Hematopoietic multipotent progenitor cell (in vitro differentiated cells): ENCODE measurements at places on chromosomes 3 and 15.
A peak's percentile ranks its signal among the peaks of the same experiment; 100 is the strongest.

GRCh38 chr15:28963711-28964081 is 77.9 kb downstream of the APBA2 start:
- DNase-seq = no peak

DNA sequence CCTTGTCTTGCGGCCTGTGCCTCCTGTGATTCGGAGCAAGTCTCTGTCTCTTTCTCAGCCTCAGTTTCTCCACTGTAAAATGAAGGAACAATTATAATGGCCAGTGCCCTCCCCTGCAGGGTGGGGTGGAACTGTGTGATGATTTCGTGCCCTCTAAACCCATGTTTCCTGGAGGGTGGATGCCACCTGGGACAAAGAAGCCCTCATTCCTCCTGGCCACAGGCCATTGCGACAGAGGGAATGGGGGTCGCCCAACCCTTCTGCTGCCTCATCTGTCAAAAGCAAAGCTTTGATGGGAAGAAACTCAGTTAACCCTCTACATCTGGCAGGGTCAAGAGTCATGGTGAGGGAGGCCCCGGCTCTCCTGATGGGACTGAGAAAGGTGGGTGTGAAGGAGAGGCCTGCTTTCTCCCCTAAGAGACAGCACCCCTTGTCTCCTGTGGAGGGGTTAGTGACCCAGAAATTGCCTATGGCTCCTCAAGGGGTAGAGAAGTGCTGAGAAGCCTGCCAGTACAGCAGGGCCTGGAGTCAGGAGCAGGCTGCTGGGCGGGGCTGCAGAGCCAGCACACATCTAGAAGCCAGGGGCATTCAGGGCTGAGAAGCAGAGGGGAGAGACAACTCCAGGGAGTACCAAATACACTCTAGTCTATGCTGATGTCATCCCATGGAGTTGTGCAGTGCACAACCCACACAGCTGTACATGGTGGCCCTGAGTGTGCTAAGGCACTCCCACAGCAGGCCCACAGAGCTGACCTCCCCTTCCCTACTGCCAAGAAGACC is 61.0 kb downstream of the PLXNA1 start:
- no peak for DNase-seq

- DNase-seq = no peak
Observed at GRCh38 chr3:79052054-79052681, 715.6 kb downstream of the ROBO1 start.

DNA sequence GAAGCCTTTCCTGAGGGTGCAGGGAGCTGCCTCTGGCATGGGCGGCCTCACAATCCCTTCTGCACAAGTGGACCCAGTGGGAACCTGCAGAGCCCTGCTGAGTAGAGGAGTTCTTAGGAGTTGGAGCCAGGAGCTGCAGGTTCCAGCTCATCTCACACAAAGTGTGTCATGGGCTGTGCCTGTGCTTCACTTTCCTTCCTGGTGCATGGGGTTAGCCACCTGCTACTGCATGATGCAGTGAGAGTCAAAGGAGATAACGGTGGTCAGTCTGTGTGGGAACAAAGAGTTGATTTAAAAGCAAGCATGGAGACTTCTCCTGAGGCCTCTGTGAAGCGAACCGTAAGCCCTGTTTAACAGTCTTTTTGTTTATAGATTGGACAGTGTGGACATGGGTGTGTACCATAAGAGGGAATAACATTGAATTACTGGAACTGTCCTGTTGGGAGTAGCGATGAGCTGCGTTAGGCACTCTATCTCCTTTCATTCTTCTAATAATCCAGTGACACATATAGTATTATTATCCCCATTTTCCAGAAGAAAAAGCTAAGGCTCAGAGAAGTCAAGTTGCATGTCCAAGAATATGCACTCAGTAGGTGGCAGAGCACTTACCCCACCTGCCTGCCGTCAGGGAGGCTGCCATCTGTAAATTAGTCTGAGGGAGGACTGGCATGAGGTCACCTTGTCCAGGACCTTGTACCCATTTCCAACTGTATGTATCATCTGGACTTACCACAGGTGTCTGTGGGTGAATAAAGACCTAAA is 68.7 kb upstream of the PRR23C start:
- DNase-seq = no peak

DNA sequence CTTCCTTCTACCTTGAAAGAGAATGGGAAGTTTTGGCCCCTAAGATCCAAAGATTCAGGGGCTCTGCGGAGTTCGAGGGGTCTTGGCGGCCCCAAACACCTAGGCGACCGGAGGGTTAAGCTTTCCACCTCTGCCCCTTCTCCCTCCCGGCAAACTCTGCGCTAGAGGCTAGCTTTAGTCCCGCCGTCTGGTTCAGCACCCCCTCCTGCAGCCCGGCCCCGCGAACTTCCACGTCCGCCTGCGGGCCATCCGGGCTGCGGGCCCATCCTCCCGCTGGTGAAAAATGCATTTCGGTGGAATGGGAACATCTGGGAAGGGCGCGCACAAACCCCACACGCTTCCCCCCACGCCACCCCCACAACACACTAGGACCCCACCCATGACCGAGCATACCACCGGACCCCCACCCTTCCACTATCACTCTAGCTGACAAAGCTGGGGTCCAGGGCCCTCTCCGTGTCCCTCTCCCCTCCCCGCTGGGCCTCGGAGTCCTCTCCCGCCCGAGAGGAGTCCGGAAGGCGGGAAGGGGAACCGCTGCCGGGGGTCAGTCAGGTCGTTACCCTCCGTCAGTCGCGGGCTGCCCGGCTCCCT is 1.0 kb downstream of the SHOX2 start:
- DNase-seq = peak; percentile 16

GRCh38 chr15:63623232-63623969 is 26.2 kb downstream of the FBXL22 start:
- DNase-seq = no peak

- no peak for DNase-seq
Observed at GRCh38 chr3:59810606-59811005, 760.8 kb upstream of the CFAP20DC start.

GRCh38 chr3:168088106-168088720 is 7.5 kb downstream of the GOLIM4 start:
- peak; percentile 26 for DNase-seq

DNA sequence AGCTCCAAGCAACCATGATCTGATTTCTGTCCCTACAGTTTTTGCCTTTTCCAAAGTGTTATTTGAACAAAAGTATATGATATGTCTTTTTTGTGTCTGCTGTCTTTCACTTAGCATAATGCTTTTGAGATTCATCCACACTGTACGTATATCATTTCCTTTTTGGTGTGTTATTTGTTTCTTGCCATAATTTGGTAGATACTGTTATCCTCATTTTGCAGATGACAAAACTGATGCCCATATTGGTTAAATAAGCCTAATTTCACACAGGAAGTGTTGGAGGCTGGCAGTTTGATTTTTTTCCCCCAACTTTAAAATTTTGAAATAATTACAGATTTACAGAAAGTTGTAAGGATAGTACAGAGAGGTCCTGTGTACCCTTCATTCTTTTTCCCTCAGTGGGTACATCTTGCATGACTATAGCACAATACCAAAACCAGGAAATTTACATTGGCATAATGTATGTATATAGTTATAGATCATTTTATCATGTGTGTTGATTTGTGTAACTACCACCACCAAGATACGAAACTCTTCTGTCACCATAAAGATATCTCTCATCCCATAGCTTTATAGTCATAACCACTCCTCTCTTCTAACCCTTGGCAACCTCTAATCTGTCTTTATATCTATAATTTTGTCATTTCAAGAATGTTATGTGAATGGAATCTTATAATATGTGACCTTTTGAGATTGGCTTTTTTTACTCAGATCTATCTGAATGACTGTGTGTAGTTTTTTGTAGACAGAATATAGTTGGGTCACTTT is 55.6 kb downstream of the RASA2 start:
- no peak for DNase-seq

- DNase-seq = no peak
Observed at GRCh38 chr3:83092521-83093221, 1331.2 kb upstream of the GBE1 start.

DNA sequence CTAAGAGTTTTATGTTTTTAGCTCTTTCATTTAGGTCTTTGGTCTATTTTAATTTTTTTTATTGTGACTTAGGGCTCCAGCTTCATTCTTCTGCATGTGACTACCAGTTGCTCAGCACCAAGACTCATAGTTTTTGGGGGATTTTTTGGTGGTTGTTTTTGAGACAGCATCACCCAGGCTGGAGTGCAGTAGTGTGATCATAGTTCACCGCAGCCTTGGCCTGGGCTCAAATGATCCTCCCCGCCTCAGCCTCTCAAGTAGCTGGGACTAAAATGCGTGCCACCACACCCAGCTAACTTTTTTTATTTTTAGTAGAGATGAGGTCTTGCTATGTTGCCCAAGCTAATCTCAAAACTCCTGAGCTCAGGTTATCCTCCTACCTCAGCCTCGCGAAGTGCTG is 19.4 kb downstream of the CDV3 start:
- no peak for DNase-seq

GRCh38 chr15:63524316-63525015 is 20.1 kb downstream of the USP3 start:
- no peak for DNase-seq

- no peak for DNase-seq
Observed at GRCh38 chr3:60877188-60877587, 374.1 kb downstream of the FHIT start.

- no peak for DNase-seq
Observed at GRCh38 chr15:88627463-88627862, 6.3 kb downstream of the AEN start.

GRCh38 chr3:136109499-136109898 is 86.6 kb downstream of the MSL2 start:
- DNase-seq = no peak
